Endothelial cell of umbilical vein (primary cell): ENCODE measurements at places on chromosomes 6 and 20. TPM values are rescaled to one million over a fixed set of nuclear protein-coding genes. Genes with fewer than 3 reads are reported as not detected.

Gene ROS1
- total RNA-seq: not detected in 2 replicates

Gene BPIFB1
- not detected in 2 replicates for total RNA-seq

Gene OLIG3
- total RNA-seq: not detected in 2 replicates

Gene SIGLEC1
- not detected in 2 replicates for total RNA-seq

Gene OR12D3
- total RNA-seq: not detected in 2 replicates

Gene ISM1
- not detected in 2 replicates for total RNA-seq

Gene GPLD1
- 0.53 TPM in 1 of 2 replicates, not detected in the other for total RNA-seq

DNA sequence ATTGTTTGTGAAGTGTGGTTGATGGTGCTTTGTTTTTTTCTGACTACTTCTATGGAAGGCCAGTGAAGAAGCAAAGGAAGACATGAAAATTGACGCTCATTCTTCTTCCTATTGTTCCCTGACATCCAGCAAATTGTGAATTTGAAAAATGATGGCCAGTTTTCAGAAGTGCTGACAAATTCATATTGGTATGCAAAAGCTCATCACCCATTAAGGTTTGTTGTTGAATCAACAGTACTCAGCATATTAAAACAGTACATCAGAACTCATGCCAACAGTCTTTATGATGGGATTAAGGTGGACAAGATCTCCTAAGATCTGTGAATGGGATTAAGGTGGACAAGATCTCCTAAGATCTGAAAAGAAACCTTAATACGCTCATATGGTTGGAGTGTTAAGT, 1.0 kb upstream of the MTG2 start:
- peak overlapping the region; percentile 92 for H3K27ac ChIP-seq
- H3K4me1 ChIP-seq: peaks cover 12% of the 10 kb centered on the region
- H3K27me3 ChIP-seq: no peaks in the 10 kb centered on the region

GRCh38 chr6:18492972-18493371, 105.8 kb downstream of the RNF144B start:
- H3K27me3 ChIP-seq: no peaks in the 10 kb centered on the region
- H3K27ac ChIP-seq: no peak overlapping the region
- peaks cover 15% of the 10 kb centered on the region for H3K4me1 ChIP-seq
- no peaks in the 10 kb centered on the region for H3K36me3 ChIP-seq
- DNase-seq: no peak

GRCh38 chr6:15657290-15657689, 5.5 kb downstream of the DTNBP1 start:
- H3K36me3 ChIP-seq: no peaks in the 10 kb centered on the region
- H3K4me1 ChIP-seq: peaks cover 6% of the 10 kb centered on the region
- no peak overlapping the region for H3K4me3 ChIP-seq
- no peak overlapping the region for H3K27ac ChIP-seq

- H3K27me3 ChIP-seq: no peaks in the 10 kb centered on the region
- DNase-seq: peak; percentile 36
- H3K36me3 ChIP-seq: no peaks in the 10 kb centered on the region
- peaks cover 24% of the 10 kb centered on the region for H3K4me1 ChIP-seq
These were observed 87.4 kb upstream of the TMEM181 start for GRCh38 chr6:158472447-158472846.

DNA sequence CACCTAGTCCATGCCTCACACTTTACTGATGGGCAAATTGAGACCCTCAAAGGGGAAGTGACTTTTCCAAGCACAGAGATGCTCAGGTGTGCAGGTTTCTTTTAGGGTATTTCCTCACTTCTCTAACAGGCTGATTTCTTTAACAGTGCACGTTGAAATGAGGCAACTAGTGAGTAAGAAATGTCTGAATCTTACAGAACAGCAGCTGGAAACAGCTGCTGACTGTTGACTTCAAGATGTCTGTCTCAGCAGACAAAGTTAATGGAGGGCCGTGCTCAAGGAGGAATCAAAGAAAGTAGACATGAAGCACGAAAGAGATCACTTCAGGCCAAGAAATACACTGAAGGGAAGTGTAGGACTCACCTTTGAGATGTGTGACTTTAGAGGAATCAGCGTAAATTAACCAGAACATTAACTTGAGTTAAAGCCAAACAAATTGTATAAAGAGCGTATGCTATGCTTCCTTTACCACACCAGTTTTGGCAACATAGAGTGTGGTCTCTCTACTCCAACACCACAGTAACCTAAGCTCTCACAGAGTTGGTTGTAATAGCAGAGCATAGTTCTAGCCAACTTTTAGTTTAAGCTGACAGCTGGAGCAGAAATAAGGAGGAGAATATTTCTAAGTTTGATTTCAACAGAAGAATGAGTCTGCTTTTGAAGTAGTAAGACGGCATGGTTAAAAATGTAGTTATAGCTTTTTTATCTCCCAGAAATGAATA, 60.9 kb downstream of the SAMD3 start:
- H3K4me1 ChIP-seq: no peaks in the 10 kb centered on the region
- no peak overlapping the region for H3K4me3 ChIP-seq
- no peak overlapping the region for H3K27ac ChIP-seq
- H3K27me3 ChIP-seq: peaks cover 4% of the 10 kb centered on the region

DNA sequence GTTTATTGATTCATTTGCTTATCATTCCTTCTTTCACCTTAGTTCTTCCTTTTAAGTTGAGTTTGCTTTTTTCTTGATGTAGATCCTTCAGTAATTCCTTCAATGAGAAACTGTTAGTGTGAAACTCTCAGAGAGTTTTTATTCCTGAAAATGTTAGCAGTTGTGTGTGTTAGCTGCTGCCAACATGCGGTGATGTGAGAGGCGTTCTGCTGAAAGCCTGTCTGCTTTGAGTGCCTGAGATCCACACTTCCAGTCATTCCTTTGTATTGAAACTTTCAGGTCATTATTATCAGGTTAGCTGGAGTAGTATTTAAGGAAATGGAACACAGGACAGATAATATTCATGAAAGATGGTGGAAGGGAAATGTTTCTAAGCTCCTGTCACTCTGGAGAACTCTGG, 70.0 kb upstream of the SUPT3H start:
- no peaks in the 10 kb centered on the region for H3K36me3 ChIP-seq
- DNase-seq: peak; percentile 43
- no peak overlapping the region for H3K4me3 ChIP-seq
- H3K27me3 ChIP-seq: no peaks in the 10 kb centered on the region

- no peak overlapping the region for H3K27ac ChIP-seq
- H3K36me3 ChIP-seq: peaks cover 48% of the 10 kb centered on the region
- H3K27me3 ChIP-seq: no peaks in the 10 kb centered on the region
- no peak overlapping the region for H3K4me3 ChIP-seq
These were observed 14.0 kb downstream of the DDX27 start for GRCh38 chr20:49233226-49233625.

GRCh38 chr6:15389765-15390723, 144.2 kb downstream of the JARID2 start:
- no peaks in the 10 kb centered on the region for H3K27me3 ChIP-seq
- no peak overlapping the region for H3K4me3 ChIP-seq
- H3K27ac ChIP-seq: no peak overlapping the region
- H3K36me3 ChIP-seq: no peaks in the 10 kb centered on the region
- H3K4me1 ChIP-seq: no peaks in the 10 kb centered on the region

DNA sequence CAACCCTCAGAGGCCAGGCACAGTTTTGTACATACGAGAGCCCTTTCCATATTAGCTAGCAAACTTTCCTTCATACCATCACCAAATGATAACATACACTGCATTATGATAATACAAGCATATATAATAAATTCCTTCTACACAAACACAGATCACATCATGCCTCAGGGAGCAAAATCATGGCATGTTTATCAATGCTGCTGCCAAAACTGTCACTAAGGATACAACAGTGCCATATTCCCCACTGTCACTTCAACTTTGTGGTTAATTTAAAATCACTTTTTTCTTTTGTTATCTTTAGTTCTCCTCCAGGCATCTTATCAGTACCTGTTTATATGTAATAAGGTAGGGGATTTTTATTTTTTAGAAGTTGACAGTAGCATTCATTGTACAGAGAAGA, 196.3 kb downstream of the EPM2A start:
- no peaks in the 10 kb centered on the region for H3K27me3 ChIP-seq
- no peak for DNase-seq
- H3K36me3 ChIP-seq: no peaks in the 10 kb centered on the region
- H3K27ac ChIP-seq: no peak overlapping the region
- no peaks in the 10 kb centered on the region for H3K4me1 ChIP-seq
